ENCODE measurements at places on chromosomes 4 and X.
A peak's percentile ranks its signal among the peaks of the same experiment; 100 is the strongest.

GRCh38 chrX:148695255-148695654, 194.8 kb downstream of the AFF2 start:
- no peak for DNase-seq

DNA sequence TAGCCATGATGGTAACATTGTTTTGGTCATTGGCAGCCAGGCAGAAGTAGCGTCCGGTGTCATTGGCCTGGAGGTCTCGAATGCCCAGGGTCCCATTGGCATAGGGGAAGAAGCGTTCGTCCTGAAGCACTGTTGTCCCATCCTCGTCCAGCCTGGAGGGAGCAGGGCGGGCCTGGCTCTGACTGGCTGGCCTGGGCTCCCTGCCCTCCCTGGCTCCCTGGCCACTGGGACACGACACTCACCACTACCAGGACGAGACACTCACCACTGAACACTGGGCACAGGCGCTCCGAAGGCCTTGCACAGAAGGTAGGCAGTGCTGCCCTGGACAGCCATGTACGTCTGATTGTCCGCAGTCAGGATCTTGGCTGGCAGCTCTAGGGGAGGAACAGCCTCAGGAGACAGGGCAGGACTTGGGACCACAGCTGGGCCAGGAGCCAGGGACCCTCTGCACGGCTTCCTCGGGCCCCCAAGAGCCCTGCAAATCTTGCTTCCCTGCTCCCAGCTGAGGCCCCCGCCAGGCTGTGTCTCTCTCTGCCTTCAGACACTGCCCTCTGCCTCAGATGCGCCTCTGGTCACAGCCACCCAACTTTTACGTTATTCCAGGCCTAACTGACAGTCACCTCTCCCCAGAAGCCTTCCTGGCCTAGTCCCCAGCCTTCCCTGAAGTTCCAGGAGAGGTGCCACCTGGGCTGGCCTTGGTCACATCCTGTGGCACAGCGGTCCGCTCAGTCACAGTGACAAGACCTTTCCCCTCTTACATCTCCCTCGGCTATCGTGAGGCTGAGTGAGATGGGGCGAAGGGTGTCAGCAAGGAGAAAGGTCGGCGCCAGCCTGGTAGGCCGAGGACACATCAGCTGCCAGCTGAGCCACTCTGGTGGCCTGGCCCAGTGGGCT, 17.1 kb downstream of the L1CAM start:
- DNase-seq: no peak

DNA sequence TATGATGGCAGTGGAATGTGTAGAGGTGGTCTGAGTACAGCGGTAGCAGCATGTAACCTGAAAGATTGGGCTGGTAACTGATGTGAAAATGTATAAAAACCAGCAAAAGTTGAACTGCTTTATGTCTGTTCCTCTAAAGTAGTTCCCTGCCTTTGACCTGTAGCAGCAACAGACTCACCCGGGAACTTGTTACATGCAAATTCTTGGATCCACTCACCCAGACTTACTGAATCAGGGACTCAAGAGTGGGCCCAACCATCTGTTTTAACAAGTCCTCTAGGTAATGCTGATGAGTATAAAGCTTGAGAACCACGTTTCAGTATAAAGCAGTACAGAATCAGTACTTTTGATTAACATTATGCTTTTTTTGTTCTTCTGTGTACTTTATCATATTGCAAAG, 84.7 kb downstream of the RAP1GDS1 start:
- DNase-seq: no peak

DNA sequence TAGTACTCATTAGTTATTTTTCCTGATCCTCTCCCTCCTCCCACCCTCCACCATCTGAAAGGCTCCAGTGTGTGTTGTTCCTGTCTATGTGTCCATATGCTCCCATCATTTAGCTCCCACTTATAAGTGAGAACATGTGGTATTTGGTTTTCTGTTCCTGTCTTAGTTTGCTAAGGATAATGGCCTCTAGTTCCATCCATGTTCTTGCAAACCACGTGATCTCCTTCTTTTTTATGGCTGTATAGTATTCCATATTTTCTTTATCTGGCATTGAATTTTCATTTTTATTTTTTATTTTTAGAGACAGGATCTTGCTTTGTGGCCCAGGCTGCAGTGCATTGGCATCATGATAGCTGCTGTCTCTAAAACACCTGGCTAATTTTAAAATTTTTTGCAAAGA, 11.9 kb upstream of the UBE2K start:
- no peak for DNase-seq

- no peak for DNase-seq
Measured at GRCh38 chr4:52032005-52032404, 6.1 kb downstream of the SGCB start.

- DNase-seq: no peak
Measured at GRCh38 chr4:109163493-109163892, 139.0 kb downstream of the COL25A1 start.

DNA sequence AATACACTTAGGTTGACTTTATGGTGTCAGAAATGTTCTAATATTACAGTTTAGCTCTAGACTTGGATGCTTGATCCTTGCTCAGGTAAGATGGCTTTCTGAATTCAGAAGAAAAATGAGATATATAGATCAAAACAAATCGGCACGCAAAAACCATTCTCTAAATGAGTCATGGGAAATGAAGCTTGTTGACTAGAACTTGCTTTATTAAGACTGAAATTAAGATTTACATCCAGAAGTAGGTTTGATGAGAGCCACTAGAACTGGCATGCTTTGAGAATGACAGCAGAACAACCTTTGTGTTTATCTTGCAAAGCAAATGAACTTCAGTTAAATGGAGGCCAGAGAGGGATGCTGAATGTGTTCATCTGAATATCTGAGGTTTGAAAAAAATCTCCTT, 304.9 kb upstream of the KLF3 start:
- DNase-seq: no peak

- no peak for DNase-seq
Measured at GRCh38 chr4:151409470-151410313, 716 bp downstream of the FHIP1A start.

GRCh38 chrX:123859409-123859845, 426 bp upstream of the XIAP start:
- DNase-seq: peak; percentile 31
